Nucleus accumbens (tissue), 56 donors: ENCODE measurements at places on chromosomes 16 and 17.

DNA sequence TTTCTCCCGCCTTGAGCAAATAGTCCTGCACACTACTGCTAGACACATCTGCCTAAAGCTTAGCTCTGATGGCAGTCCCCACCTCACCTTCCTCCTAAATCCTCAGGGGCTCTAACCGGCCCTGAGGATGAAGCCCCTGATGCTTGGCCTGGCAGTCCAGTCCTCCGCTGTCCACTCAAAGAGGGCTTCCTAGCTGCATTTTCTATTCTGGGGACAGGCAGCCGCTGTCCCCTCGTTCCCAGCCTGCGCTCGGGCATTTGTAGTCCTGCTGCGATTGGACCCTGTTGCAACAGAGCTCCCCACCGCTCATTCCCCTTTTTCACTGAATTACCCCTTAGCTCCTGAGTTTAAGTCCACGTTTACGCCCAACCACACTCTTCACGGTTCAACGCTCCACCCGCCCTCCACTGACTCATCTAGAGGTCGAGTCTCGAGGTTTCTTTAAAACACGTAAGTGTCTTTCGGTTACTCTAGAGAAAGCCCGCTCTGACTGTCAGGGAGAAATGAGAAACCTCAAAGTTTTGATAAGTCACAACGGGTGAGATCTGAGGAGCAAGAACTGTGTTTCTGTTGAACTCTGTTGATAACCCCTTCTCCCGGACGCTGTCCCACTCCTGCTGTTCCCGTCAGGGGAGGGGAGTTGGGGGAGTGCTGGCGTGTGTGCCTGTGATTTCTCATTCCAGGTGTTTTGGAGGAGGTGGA lies 4.5 kb downstream of the CCR7 start:
- DNase-seq: no peak

GRCh38 chr16:48369765-48370164 lies 15.4 kb downstream of the SIAH1 start:
- DNase-seq: no peak

DNA sequence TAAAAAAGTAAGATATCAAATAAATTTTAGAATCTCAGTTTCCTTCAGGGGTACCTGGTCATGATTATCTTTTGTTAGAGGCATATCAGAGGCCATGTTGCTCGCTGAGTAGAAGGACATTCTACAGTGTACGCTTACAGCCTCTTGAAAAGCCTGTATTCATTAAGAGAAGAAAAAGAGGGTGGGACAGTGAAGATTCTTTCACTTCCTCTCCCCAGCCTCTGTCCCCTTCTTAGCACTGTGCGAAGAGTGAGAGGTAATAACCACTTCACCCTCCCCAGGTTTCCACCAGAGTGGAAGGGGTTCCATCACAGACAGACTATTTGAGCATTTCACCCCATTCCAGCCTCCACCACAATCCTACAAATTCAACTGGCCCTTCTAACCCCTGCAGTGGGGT lies 4.8 kb upstream of the LPO start:
- no peak for DNase-seq

GRCh38 chr17:40622509-40622928 lies 25.1 kb downstream of the SMARCE1 start:
- no peak for DNase-seq

DNA sequence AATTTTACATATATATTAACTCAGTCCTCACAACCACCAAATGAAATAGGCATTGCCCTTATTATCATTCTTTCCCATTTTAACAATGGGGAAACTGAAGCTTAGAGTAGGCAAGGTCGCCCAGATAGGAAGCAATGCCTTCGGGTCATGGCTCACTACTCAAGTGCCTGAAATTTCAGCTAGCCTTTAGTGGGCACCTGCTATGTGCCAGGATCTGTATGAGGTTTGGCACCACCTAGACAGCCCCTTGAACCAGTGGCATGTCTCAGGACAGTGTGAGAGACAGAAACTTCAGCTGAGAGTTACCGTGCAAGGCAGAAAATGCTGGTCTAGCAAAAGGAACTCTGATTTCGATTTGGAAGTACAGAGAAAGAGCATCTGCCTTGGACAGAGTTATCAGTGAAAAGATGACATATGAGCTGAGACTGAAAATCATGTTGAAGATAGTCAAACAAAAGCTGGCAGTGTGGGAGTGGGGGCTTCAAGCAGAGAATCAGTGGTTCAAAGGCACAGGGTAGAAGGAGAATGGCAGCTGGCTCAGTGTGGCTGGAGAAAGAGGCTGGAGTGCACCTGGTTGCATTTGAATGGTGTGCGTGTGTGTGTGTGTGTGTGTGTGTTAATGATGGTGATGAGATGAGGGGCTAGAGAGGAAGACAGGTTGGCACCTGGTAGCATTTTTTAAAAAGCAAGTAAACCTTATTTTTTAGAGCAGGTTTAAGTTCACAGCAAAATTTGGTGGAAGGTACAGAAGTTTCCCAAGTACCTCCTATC lies 29.1 kb downstream of the CDH13 start:
- no peak for DNase-seq

DNA sequence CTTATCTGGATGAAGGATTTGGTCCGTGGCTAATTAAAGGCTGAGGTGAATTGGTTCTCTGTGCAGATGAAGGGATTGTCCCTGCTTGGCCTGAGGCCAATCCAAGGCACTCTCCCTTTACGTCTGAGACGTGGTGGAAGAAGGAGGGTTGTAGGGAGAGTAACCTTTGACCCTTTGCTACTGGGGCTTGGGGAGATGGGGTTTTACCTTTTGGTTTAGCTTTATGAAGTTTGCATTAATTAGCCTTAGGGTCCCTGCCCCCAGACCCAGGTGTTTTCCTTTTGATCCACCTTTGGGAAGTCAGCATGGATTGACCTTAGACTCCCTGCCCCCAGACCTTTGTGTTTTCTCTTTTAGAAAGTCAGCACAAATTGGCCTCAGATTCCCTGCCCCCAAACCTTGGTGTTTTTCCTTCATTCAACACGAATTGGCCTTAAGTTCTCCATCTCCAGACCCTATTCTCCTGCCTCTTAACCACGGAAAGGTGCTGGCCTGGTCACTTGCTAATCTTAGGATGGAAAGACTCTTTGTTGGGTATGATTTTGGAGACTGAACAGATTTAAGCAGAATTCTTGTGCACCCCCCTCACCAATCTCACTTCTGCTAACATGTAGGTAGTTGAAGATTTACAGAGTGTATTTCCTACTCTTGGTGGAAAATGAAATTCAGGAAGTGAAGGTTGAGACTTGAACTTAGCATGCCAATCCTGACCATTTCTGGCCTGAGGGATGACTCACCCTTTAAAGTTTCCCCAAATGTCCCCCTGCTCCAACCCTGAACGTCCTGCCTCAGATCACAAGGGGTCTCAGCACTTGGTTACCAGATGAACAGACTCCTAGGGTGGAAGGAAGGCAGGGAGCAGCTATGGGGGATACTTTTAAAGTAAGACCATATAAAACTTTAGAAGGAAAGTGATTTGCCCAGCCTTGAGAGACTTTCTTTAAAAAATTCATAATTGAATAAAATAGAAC lies 23.1 kb upstream of the MMD start:
- DNase-seq: no peak

DNA sequence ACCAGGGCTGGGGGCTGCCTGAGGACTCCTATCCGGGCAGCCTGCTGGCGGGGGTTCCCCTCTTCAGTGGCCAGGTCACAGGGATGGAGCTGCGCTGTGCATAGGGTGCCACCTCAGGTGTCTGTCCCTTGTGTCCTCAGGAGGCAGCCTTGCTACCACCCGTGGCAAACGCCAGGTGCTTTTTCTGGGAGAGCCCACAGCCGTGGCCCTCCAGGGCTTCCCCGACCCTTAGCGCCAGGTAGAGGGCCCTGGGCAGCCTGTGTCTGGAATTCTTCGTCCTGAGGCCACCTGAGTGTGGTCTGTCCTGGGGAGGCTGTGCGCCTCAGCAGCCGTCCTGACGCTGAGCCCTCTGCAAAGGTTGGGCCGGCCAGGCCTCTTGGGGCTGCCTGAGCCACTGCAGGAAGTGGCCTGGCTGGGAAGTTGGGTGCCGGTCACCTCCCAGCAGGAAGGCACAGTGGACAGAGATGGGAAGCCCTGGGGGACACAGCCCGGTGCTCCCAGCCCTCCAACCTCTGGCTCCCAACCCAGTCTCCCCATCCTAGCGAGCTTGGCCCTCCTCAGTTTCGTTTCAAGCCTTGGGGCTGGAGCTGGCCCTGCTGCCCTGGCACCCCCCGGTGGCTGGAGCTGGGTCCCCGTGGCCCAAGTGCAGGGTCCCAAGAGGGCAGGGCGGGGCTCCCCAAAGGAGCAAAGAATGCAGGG lies 7.6 kb upstream of the BAIAP3 start:
- DNase-seq: no peak

DNA sequence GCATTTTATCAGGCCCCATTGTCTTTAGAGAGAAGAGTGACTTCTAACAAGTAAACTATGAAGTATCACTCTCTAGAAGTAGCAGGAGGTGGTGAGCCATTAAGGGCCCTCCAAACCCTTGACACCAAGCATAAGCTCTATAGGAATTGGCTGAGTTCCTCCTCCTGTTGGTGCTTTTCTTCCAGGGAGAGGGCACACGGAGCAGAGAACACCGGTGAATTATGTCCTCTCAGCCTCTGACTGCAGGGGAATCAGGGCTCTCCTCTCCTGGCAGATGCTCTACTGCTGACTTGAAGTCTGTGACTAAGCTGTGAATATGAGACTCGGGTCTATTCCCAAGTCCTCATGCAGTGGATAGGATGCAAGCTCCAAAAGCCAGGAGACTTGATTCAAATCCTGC lies 32.3 kb downstream of the CHD9 start:
- DNase-seq: no peak
